GM04504 (cell line): ENCODE measurements at places on chromosomes 5 and 9.

GRCh38 chr5:133460172-133460758, 152.1 kb downstream of the FSTL4 start:
- DNase-seq: no peak

DNA sequence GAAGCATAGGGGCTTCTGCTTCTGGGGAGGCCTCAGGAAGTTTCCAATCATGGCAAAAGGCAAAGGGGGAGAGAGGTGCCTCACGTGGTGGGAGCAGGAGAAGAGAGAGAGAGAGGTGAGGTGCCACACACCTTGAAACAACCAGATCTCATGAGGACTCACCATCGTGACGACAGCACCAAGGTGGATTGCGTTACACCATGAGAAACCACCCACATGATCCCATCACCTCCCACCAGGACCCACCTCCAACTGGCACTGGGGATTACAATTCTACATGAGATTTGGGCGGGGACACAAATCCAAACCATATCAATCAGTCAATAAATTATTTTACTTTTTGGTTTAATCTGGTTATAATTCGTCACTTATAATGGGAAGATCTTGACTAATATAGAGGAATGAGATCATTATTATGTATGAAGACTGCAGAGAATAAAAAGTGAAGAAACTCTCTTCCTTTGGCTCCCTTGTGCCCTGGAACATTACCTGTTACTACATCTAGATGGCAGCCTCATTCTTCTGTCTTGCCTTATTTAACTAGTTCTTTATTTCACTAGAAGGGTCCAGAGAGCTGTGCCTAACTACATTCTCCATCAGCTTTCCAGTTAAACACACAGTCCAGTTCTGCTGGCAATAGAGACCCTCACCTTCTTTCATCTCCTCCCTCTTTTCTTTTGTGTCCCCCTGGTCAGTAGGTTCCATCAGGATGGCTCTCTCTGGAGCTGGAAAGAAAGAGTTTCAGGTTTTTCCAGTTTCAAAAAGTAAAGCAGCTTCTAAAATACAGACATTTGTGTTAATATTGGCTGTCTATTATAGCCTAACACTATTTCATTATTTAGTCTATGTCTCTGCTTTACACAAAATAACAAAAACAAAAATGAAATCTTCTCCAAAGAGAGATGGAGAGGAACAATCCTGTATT, 21.7 kb upstream of the SPINK7 start:
- DNase-seq: no peak

GRCh38 chr9:13939701-13940490, 374.0 kb downstream of the NFIB start:
- no peak for DNase-seq

DNA sequence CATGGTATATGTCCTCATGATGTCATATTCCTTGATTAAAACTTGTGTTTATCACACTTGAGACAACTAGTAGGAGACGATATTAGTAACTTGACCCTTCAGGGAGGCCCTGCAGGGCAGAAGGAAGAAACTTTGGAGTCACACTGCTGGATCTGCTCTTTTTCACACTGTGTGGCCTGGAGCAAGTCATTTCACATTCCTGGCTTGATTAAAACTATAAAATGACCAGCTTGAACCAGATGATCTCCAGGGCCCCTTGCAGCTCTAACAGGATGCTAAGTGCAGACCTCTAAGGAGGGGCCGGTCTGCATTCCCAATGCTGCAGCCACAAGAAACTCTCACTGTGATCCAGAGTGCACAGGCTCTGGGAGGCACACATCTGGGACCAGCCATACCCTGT, 146.4 kb upstream of the ZNF366 start:
- DNase-seq: peak; percentile 13

DNA sequence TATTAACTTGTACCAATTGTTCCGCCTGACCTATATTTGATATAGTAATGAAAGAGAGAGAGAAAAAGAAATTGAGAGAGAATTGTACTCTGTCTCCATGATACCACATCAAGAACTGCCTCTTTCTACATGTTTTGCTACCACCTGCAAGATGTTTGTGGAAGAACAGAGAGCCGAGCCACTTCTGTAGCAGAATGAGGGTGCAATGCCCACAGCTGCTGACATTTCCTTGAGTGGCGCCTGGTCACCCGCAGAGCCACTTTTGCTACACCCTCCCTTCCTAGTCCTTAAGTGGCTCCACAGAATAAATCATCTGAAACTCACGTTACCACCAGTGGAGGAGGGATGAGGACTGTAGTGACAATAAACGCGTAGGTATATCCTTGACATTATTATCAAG, 17.1 kb upstream of the FAM81B start:
- DNase-seq: no peak

- DNase-seq: no peak
Observed at GRCh38 chr5:125409234-125409860, 662.9 kb upstream of the ZNF608 start.

DNA sequence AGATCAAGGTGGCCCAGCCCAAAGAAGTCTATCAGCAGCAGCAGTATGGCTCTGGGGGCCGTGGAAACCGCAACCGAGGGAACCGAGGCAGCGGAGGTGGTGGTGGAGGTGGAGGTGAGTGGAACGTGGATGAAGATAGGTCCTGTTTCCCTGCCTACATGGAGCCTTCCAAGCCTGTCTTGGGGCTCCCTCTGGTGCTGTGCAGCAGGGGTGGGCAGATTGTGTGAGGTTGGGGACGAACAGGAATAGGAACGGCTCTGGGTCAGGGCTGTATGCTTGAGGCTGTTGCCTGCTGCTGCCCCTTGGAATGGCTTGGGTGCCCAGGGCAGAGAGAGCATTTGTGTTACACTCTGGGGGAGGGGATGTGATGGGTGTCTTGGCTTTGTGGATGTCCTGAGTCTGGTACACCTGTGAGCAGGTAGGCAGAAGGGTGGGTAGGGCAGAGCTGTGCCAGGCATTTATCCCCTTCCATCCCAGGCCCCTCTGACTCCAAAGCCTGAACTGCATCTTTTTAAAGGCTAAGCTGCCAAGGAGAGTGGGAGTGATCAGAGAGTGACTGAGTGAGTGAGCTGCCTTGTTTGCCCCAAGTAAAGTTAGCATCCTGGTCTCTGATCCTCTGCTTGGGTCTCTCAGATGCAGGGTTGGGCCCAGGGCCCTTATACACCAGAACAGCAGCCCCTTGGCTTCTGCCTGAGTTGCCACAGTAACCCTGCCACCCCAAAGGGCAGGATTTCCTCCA, 5.2 kb downstream of the HNRNPAB start:
- DNase-seq: no peak

DNA sequence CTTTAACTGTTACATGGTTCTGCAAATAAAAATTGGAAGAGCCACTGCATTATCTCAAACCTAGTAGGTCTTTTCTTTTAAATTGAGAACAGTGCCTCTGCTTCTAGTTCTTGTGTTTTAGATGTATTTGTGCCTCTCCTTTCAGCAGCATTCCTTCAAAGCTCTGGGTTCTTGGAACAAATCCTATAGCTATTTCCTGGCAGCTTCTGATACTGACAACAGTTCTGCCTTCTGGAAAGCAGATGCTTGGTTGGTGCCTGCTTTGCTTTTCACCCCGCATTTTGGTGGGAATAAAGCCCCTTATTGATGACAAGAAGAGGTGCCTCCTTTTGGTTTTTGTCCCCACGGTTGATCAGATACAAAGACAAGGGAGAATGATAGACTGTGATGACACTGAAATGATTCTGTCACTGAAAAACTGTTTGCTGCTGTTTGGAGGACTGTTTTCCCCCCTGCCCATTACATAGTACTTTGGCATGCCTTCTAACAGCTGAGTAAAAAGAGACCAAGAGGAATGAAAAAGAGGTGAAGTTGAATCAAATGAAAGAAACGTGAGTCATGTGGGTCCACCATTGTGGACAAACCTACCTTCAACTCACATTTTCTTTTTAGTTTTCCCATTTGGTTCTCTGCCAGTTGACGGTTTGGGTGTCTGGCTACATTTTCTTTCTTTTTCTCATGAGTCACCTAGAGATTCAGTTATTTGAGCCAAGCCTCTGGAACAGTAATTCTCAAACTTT, 5.6 kb downstream of the PTCD2 start:
- peak; percentile 55 for DNase-seq

GRCh38 chr9:128927731-128928411, 7.1 kb downstream of the PHYHD1 start:
- no peak for DNase-seq

DNA sequence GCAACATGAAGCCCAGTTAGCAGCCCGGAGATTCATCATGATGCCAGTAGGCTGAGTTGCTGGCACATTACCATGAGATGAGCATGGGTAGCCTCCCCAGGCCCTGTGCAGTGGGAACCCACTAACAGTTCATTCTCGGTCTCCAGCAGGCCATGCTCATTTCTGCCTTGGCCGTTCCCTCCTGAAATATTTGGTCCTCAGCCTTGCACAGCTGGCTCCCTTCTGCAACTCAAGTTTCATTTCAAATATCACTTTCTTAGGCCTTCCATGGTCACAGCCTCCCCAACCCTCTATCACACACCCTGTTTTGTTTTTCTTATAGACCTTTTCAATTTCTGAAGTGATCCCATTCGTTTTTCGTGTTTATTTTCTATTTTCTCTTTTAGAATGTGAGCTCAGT, 125.4 kb upstream of the VLDLR start:
- DNase-seq: no peak

DNA sequence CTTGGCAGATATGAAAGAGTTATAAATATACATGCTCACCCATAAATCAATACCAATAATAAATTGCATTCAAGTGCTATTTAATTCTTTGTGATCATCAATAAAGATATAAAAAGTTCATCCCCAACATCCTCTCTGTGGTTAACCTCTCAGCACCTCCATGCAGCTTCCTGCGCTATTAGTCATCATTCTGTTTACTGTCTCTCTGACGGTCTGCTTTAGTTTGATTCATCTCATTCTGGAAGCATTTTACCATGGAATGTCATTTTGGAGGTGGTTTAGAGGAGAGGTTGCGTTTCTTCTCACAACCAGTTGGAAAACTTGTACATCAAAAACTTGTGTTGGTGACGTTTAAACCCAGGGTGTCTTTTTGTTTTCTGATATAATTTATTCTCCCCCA, 486.6 kb downstream of the BRINP1 start:
- DNase-seq: peak; percentile 50

GRCh38 chr5:81839034-81839433, 88.1 kb upstream of the SSBP2 start:
- no peak for DNase-seq

GRCh38 chr9:96219026-96219899, 82.7 kb downstream of the HSD17B3 start:
- DNase-seq: no peak

GRCh38 chr5:176365351-176366231, at the start of gene ARL10:
TSS of gene ARL10 (plus strand) at chr5:176365487. CDS start at chr5:176365564, 77 bp downstream.
- DNase-seq: peak; percentile 31

DNA sequence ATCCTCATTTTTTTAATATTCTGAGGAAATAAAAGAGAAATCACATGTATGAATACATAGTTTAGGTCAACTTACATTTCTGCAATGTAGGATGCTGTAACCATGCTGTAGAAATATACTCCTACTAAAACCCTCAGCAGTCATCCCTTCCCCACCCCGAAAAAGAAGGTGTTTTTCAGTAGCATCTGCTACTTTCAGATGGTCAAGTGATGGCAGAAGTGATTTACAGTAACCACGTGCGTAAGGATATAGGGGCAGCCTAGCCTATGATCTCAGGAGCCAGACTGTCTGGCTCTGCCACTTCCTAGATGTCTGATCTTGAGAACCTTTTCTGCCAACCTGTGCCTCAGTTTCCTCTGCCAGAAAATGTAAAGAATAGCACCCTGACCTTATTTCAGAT, 26.0 kb upstream of the SYK start:
- DNase-seq: no peak

DNA sequence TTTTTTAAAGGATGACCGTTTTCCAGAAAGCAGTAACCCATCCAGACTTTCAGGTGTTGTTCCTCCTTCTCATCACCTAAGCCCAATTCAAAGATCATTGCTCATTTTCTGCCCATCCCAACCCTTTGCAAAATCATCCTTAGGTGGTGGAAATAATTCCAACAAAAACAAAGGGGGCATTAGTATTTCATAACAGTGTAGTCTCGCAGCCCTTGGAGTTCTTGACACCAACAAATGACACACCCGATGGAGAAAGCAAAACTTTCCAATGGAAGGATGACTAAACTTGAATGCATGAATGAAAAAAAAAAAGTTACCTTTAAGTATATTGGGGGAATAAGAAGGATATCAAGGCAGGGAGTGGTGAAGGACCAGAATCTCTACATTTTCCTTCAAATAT, 117.0 kb downstream of the PAPPA start:
- DNase-seq: no peak

DNA sequence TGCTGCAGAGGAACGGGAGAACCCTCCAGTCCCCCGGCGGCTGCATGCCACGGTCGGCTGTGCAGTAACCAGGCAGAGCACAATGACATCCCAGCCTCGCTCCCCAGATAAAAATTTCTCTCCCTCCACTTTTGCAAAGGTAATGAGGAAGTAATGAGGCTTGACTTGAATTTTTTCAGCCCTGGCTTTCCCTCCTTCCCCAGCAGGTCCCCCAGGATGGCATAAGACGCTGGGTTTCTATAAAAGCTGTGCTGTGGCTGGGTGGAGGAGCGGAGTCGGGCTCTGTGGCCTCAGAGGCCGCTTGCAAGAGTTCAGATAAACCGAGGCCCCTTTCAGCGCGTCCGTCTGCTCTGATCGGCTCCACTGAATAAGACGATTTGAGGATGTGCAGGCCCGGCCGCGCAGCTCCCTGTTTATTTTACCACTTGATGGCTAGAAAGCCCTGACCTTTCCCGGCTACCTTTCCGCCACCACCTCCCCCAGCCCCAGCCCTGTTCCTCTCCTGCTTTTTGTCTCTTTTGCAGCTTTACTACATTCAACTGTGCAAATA, 351.9 kb upstream of the IRX2 start:
- DNase-seq: no peak

DNA sequence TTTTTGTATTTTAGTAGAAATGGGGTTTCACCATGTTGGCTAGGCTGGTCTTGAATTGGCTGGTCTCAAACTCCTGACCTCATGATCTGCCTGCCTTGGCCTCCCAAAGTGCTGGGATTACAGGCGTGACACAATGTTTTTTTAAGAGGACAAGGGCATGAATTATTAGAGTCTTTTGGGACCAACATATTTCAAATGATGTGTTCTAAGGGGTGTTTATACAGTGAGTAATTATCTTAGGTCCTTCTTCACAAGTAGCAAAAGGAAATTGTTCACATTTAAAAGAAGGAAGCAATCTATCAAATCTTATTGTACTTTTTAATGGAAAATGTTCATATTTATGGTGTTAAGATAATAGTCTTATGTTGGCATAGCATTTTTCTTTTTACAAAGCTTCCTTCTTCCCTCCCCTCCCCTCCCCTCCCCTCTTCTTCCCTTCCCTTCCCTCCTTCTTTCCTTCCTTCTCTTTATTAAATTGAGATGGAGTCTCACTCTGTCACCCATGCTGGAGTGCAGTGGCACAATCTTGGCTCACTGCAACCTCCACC, 6.7 kb downstream of the GNG10 start:
- no peak for DNase-seq

GRCh38 chr9:128383791-128384190, 12.6 kb downstream of the URM1 start:
- DNase-seq: no peak

GRCh38 chr9:96515621-96516470, 65.9 kb downstream of the HABP4 start:
- no peak for DNase-seq
